ENCODE measurements at places on chromosomes 16 and 17.

- no peak for DNase-seq
Observed at GRCh38 chr17:6666077-6666521, 14.5 kb downstream of the C17orf100 start.

DNA sequence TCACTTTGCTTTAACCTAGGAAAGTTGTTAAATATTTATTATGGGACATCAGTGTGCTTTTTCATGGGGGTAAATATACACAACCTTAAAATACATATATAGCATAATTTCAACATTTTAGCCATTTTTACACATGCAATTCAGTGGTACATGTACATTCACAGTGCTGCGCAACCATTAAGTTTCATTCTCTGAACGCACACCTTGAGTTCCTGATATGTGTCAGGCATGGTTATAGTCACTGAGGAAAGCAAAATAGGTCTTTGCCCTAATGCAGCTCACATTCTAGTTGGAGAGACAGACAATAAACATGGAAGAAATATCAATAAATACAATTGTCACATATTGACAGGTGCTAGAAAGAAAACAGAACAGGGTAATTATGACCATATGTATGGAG, 12.8 kb upstream of the CNEP1R1 start:
- DNase-seq = no peak

GRCh38 chr16:68062910-68063393, 22.2 kb upstream of the NFATC3 start:
- no peak for DNase-seq

DNA sequence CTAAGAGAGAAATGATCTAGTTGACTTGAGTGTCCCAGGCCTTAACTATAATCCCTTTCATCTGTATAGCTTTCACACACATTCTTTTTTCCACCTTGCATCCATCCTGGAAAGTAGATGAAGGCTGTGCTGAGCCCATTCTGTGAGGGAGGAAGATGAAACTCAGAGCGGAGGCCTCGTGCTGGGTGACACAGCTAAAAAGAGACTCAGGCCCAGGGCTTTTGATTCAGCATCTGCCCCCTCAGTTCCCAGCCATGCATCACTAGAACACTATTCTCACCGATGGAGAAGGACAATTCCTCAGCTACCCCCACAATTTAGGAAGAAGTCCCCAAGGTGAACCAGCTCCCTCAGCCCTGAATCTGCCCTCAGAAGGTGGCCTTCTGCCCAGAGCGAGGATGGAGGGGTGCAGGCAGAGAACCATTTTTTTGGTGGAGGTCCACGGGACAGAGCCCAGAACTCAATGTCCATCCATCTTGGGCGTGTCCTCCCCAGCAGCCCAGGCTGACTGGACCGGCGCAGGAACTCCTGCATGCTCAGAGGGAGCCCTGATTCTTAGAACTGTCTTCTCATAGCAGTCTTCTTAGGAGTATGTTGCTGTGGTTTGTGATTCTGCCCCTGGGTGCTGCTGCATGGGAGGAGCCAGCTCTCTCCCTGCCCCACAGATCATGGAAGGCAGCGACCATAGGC, 5.8 kb upstream of the MYCBPAP start:
- DNase-seq = no peak

DNA sequence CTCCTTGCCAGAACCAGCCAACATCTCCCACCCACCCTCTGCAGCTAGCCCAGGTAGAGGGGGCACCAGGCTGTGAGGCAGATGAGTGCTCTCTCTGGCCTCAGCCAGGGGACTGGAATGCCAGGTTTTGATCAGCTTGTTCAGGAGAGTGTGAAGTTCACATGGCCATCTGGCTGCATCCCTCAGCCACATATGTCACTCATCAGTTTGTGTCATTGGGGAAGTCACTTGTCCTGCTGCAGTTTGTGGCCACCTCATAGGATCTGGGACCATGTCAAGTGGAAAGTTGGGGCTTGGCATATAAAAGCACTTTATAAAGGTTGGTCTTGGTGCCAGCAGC, 147.6 kb downstream of the SOCS1 start:
- no peak for DNase-seq

DNA sequence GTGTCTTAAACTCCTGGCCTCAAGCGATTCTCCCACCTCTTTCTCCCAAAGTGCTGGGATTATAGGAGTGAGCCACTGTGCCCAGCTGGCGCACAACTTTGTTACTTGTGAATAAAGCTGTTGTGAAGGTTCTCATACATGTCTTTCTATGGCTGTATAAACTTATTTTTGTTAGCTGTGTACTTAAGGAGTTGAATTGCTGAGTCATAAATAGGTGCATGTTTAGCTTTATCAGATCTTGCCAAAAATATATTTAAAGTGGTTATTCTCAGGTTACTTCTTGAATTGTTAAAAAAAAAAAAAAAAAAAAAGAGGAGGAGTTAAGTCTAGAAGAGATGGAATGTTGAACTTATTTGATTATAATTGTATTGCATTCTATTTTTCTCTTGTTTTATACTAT, 47.6 kb upstream of the IRX3 start:
- no peak for DNase-seq

- no peak for DNase-seq
Observed at GRCh38 chr17:74386386-74386785, 19.1 kb downstream of the GPR142 start.

Measured in SIG-M5 (cell line).